ENCODE measurements at places on chromosomes 6 and 20.

DNA sequence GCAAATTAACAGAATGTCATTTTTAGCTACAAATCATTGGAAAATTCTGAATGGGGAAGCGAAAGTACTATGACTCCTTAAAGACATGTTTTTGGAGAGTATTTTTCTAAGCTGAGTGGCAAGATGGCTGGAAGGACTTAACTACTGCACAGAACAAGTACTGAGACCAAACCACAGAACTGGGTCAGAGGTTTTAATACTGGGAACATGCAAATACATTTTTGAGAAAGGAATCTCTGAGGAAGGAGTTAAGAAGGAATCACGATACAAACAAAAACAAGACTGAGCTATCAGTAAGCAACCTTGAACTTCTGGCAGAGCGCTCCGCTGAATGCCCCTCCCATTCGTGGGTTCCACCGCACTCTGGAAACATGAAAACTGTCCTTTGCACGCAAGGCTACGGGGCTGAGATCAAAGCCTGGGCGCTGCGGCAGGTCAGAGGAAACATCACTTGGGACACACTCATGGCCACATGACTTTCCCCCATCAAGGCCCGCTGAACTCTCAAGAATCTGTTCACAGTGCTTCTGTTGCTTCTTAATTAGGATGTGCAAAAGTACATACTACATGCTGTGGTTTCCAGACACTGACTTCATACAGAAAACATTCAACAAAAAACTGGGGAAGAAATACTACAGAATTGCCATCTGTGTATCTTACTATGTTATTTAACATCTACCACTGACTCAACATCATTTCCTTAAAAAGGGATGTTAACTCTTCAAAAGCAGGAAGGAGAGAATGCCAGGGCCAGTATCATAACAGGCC lies 27.8 kb downstream of the SLC23A2 start:
- DNase-seq = peak; percentile 21

- DNase-seq = no peak
Measured at GRCh38 chr20:50343125-50343489, 152.5 kb downstream of the CEBPB start.

- no peak for DNase-seq
Measured at GRCh38 chr20:53794529-53795115, 201.0 kb upstream of the ZNF217 start.

- no peak for DNase-seq
Measured at GRCh38 chr6:39804466-39805065, 12.4 kb downstream of the DAAM2 start.

DNA sequence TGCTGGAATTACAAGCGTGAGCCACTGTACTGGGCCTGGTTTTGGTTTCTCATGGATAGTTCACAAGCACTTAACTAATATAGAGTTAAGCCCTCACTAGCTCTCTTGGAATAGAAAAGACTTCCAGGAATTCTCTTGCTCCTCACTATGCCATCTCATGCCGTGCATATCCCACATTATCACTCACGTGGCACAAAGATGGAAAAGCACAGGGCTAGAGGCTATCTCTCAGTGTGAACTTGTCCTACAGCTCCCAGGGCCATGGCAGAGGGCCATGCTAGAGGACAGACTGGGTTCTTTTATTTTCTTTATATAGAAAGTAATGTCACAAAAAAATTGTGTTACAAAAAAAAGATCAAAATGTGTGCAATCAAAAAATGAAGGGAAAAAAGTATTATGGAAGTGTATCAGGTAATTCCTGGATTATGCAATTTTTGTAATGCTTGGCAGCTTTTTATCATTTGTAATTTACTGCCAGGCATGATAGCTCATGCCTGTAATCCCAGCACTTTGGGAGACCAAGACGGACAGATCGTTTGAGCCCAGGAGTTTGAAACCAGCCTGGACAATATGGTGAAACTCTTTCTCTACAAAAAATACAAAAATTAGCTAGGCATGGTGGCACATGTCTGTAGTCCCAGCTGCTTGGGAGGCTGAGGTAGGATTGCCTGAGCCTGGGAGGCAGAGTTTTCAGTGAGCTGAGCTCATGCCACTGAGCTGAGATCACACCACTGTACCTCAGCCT lies 6.4 kb upstream of the SLC2A12 start:
- DNase-seq = no peak

DNA sequence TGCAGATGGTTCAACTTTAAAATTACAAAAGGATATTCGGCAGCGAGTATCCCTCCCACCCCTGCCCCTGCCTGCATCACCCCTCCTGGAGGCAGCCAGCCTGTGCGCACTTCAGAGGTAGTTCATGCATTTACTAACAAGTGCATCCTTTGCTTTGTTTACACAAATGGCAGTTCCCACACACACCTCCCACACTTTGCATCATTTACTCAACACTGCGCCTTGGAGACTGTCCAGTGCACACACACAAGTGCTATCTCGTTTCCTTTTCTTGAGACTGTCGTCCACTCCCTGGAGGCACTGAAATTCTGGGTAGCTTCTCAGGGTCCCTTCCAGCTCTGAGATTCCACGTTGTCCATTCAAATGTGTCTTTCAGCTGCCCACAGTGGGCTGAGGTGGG lies 53.1 kb upstream of the VSX1 start:
- DNase-seq = no peak
